ENCODE measurements at places on chromosomes 1 and 21.

GRCh38 chr1:60271041-60271440 lies 197.5 kb upstream of the C1orf87 start:
- no peak overlapping the region for H3K27ac ChIP-seq
- H3K27me3 ChIP-seq = no peaks in the 10 kb centered on the region
- no peak overlapping the region for H3K4me3 ChIP-seq
- no peaks in the 10 kb centered on the region for H3K36me3 ChIP-seq

GRCh38 chr1:92623187-92623778 lies 136.6 kb upstream of the GFI1 start:
- H3K36me3 ChIP-seq = peaks cover 4% of the 10 kb centered on the region
- H3K27me3 ChIP-seq = no peaks in the 10 kb centered on the region
- no peak for DNase-seq
- H3K4me3 ChIP-seq = no peak overlapping the region
- no peak overlapping the region for H3K27ac ChIP-seq

DNA sequence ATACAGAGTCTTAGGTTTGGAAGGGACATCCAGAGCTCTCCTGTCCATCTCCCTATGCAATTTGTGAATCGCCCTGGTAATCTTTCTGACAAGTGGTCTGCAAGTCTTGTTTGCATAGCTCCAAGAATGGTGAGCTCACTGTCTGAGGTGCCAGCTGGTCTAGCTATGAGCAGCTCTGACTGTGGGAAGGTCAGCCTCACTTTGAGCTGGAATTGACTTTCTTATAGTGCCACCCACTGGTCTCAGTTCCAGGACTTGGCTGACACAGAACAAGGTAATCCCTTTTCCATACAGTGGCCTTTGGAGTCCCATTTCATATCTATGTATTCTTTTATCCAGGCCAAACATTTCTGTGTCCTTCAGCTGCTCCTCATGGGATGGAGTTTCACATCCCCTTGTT lies 95.6 kb upstream of the C8B start:
- H3K27ac ChIP-seq = no peak overlapping the region
- no peaks in the 10 kb centered on the region for H3K36me3 ChIP-seq
- H3K4me1 ChIP-seq = no peaks in the 10 kb centered on the region
- no peak overlapping the region for H3K4me3 ChIP-seq

GRCh38 chr21:42669041-42669440 lies 15.6 kb downstream of the PDE9A start:
- H3K4me1 ChIP-seq = no peaks in the 10 kb centered on the region
- H3K27me3 ChIP-seq = no peaks in the 10 kb centered on the region
- no peaks in the 10 kb centered on the region for H3K36me3 ChIP-seq
- DNase-seq = no peak
- H3K27ac ChIP-seq = no peak overlapping the region

DNA sequence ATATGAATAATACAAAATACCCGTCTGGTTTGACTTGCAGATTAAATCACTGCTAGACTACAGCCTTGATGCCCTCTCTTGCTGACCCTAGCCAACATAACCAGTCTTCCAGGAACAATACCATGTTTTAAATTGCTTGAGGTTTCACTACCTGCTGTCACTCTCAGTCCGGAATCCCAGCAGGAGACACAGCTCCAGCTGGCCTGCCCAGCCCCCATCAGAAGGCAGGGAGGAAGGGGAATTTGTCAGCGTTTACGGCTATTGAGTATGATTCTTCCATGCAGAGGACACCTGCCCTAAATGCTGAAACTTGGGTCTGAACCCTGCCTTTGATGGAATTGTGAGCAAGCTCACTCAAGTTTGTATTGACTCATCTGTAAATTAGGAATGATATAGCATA lies 33.0 kb downstream of the ZNF496 start:
- peaks cover 13% of the 10 kb centered on the region for H3K36me3 ChIP-seq
- no peak overlapping the region for H3K27ac ChIP-seq
- no peak for DNase-seq
- H3K4me3 ChIP-seq = no peak overlapping the region
- no peaks in the 10 kb centered on the region for H3K27me3 ChIP-seq
- no peaks in the 10 kb centered on the region for H3K4me1 ChIP-seq

- H3K27me3 ChIP-seq = no peaks in the 10 kb centered on the region
- DNase-seq = no peak
- H3K27ac ChIP-seq = no peak overlapping the region
- H3K36me3 ChIP-seq = no peaks in the 10 kb centered on the region
- H3K4me1 ChIP-seq = no peaks in the 10 kb centered on the region
Measured at GRCh38 chr1:33235521-33235920, 20.8 kb upstream of the ZNF362 start.
